ENCODE measurements at places on chromosomes 5 and 9. TPM values are rescaled to one million over a fixed set of nuclear protein-coding genes. Genes with fewer than 3 reads are reported as not detected.

DNA sequence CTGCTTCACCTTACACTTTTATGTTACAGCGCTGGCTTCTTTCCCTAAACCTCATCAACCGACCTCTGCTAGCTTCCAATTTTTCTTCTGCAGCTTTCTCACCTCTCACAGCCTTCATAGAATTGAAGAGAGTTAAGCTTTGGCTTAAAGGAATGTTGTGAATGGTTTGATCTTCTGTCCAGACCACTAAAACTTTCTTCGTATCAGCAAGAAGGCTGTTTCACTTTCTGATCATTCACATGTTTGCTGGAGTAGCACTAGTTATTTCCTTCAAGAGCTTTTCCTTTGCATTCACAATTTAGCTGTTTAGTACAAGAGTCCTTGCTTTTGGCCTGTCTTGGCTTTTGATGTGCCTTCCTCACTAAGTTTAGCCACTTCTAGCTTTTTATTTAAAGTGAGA is 49.5 kb downstream of the NR3C1 start:
- no peaks in the 10 kb centered on the region for H3K27me3 ChIP-seq
- peaks cover 87% of the 10 kb centered on the region for H3K4me1 ChIP-seq
- DNase-seq = no peak
- no peak overlapping the region for H3K4me3 ChIP-seq
- H3K27ac ChIP-seq = peak overlapping the region; percentile 80

- no peak overlapping the region for H3K4me3 ChIP-seq
- H3K36me3 ChIP-seq = no peaks in the 10 kb centered on the region
- peak; percentile 59 for DNase-seq
- no peak overlapping the region for H3K27ac ChIP-seq
- no peaks in the 10 kb centered on the region for H3K27me3 ChIP-seq
These were observed 230.3 kb downstream of the AUH start for GRCh38 chr9:91131433-91131839.

- no peak for DNase-seq
- no peaks in the 10 kb centered on the region for H3K27me3 ChIP-seq
- H3K4me1 ChIP-seq = no peaks in the 10 kb centered on the region
- H3K27ac ChIP-seq = no peak overlapping the region
- no peaks in the 10 kb centered on the region for H3K36me3 ChIP-seq
- no peak overlapping the region for H3K4me3 ChIP-seq
These were observed 366.2 kb upstream of the GRAMD2B start for GRCh38 chr5:126056851-126057622.

- H3K27me3 ChIP-seq = no peaks in the 10 kb centered on the region
- H3K36me3 ChIP-seq = peaks cover 3% of the 10 kb centered on the region
These were observed 61.9 kb downstream of the FAM78A start for GRCh38 chr9:131214286-131214856.

DNA sequence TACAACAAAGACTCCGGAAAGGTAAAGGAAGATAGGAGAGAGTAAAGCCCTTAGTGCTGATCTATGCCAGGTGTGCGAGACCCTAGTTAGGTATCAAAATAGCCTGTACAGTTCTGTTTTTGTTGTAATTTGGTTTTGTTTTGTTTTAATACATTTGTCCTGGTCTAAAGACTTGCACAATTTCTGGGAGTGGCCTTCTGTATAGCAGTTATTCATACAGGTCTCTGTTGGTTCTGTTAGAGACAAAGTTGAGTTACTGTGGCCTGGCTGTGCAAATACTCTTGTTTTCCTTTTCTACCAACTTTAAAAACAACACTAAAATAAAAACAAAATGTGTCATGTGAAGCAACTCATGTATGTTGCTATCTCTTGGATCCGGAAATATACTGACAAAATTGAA is 163.6 kb downstream of the COMMD10 start:
- no peak overlapping the region for H3K27ac ChIP-seq
- no peaks in the 10 kb centered on the region for H3K4me1 ChIP-seq
- H3K27me3 ChIP-seq = no peaks in the 10 kb centered on the region
- H3K4me3 ChIP-seq = no peak overlapping the region

DNA sequence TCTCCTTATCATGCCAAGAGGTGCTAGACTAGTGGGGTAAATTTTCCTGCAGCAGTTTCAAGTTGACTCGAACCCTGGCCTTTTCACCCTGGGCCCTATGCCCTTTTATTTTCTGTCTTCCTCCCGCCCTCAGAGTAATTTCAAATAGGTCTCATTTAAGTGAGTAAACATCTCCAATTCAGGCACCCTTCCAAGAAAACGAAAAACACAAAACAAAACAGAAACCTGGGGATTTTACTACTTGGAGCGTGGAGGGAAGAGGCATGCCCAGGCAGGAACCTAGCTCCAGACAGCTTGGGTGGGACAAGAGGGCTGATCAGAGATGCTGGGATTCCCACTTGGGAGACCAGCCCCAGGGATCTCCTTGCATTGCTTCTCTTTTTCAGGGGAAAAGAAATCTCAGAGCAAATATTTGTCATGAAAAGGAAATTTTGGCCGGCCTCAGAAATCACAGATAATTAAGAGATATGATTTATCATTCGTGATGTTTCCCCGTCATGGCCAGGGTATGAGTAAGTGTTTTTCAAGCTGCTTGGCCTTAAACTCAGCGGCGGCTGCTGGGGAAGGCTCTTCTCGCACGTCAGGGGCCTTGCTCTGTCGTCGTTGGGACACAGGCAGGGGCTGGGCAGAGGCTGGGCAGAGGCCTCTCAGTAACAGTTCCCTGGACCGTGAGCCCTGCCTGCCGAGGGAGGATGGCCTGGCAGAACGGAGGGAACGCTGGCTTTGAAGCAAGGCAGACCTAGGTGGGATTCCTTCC is 248.6 kb upstream of the KLF4 start:
- no peaks in the 10 kb centered on the region for H3K27me3 ChIP-seq
- no peaks in the 10 kb centered on the region for H3K36me3 ChIP-seq
- no peak overlapping the region for H3K4me3 ChIP-seq
- peak; percentile 79 for DNase-seq

- no peak for DNase-seq
- H3K27me3 ChIP-seq = no peaks in the 10 kb centered on the region
- H3K27ac ChIP-seq = no peak overlapping the region
- no peak overlapping the region for H3K4me3 ChIP-seq
These were observed 8.0 kb downstream of the DELE1 start for GRCh38 chr5:141931694-141932093.

DNA sequence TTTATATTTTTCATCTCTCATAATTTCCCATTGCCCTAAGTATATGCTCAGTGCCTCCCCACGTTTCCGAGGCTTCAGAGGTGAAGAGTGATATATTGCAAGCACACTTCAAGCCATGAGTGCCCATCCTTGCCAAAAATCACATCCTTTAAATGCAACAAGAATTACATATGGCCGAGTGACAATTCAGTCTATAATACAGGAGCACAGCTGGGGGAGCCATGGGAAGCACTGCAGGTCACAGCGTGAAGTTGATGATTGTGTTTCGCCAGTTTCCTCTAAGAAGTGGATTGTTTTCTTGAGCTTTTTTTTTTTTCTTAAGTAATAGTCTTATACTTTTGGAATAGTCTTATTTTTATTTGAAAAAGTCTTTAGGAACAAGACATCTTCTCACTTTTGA is 61.1 kb downstream of the MTRR start:
- no peaks in the 10 kb centered on the region for H3K27me3 ChIP-seq
- no peak overlapping the region for H3K27ac ChIP-seq
- H3K4me1 ChIP-seq = no peaks in the 10 kb centered on the region
- no peak for DNase-seq
- H3K4me3 ChIP-seq = no peak overlapping the region

DNA sequence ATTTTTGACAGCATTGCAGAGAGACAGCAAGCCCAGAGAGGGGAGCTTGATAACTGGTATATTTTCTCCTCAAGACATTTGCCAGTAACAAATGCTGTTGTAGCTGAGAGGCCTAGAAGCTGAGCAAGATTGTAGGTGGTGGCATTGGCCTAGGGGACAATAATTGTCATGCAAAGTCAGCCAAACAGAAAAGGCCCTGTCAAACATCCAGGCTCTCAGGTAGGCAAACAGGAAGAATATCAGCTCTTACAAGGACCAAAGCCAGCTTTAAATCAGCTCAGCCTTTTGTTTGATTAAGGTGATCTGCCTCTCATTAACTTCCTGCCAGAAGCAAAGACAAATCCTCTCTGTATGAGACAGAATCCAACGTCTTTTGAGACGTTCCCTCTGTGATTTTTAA is 29.7 kb upstream of the BARX1 start:
- no peak for DNase-seq
- H3K4me3 ChIP-seq = no peak overlapping the region
- no peak overlapping the region for H3K27ac ChIP-seq
- H3K4me1 ChIP-seq = no peaks in the 10 kb centered on the region
- H3K27me3 ChIP-seq = no peaks in the 10 kb centered on the region
- H3K36me3 ChIP-seq = no peaks in the 10 kb centered on the region

DNA sequence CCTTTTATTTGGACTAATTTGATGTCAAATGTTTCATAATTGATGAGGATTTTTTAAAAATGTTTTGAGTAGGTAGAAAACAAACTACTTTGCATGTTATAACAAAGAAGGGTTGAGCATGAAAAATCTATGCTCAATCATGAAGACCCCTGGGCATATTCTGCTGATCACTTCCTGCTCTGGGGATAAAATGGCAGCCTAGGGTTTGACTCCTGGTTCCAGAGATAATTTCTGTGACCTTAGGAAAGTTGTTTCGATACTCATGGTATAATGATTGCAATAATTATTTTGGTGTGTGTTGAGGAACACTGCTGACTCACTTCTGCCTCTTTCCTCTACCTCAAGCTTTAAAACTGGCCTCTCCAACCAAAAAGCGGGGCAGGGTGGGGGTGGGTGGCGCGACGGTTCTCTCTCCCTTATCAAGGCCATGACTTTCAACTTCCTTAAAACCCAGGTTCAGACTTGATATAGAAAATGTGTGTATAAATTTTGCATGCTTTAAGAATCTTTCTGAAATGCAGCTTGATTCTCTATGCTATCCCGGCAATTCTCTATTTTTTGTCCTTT is 6.0 kb upstream of the PIP5K1B start:
- H3K36me3 ChIP-seq = no peaks in the 10 kb centered on the region
- no peaks in the 10 kb centered on the region for H3K4me1 ChIP-seq
- no peak overlapping the region for H3K27ac ChIP-seq
- no peaks in the 10 kb centered on the region for H3K27me3 ChIP-seq
- no peak overlapping the region for H3K4me3 ChIP-seq

DNA sequence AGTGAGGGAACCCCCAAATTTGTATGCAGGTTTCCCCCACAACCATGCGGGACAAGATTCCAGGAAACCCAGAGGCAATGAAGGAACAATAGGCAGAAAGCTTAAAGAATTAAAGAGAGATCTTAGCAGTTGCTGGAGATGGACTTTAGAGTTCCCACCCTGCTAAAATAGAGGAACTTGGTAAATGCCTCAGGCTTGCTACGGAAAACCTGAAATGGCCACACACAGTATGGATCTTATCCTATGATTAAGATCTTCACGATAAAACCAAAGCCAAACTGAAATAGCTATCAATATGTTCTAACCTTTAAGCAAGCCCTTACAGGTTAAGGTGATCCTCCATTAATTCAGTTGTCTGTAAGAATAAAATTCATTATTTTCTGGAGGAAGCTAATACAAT is 148.3 kb downstream of the RANBP17 start:
- H3K4me1 ChIP-seq = no peaks in the 10 kb centered on the region
- no peaks in the 10 kb centered on the region for H3K27me3 ChIP-seq
- DNase-seq = no peak
- no peak overlapping the region for H3K4me3 ChIP-seq
- no peak overlapping the region for H3K27ac ChIP-seq

Gene TBC1D2
- total RNA-seq = 2.1 TPM

Gene LHX3
- total RNA-seq = not detected

Gene PHF19
- 9.6 TPM for total RNA-seq

Gene LECT2
- not detected for total RNA-seq

Gene PLPPR1
- total RNA-seq = not detected

Gene PDZD2
- 4.4 TPM for total RNA-seq

Data from psoas muscle (tissue), 8 donors.